ENCODE measurements at places on chromosomes 5 and 9.

DNA sequence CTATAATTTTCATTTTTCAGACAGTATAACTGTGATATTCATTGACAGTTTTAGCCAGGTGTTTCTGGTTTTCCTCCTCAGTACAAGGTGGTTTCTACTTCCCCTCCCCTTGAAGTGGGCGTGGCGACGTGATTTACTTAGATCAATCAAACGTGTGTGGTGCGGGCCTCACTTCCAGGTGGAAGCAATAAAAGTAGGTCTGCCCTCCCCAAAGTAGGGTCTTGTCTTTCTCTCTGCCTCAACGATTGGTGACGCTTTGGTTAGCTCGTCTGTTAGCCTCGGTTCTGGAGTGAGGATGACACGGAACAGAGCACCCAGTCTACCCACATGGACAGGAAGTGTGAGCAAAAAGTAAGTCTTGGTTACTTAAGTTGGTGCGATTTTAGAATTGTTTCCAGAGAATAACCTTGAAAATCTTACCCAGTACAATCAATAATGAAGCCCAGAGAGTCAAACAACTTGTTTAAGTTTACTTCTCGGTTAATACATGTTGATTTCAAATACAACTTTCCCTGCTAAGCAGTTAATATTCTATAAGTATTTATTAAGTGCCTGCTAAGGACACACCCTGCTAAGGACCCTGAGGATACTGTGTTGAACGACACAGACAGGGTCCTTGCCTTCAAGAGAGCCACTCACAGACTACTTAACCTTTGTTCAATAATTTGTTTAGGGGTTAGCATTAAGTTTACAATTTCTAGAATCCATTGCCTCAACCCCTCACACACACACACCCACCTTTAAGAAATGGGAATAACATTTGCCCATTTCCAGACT, 48.4 kb downstream of the COX7C start:
- DNase-seq, result no peak

DNA sequence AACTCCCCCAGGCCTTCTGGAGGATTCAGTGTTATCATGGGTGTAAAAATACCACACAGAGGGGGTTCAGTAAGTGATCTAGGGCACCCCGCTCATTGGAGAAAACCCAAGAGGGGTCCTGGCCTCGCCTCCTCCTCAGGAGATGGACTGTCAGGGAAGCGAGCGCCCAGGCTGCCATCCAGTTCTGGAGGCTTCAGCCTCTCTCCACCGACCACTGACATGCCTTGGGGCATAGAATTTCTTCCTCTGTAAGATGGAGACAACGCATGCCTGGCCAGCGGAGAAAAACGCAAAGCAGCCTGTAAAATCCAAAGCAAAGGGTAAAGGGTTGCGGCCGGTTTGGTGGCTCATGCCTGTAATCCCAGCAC, 165.4 kb downstream of the COL23A1 start:
- no peak for DNase-seq

GRCh38 chr5:115522832-115523403, 21.7 kb downstream of the FEM1C start:
- DNase-seq, result no peak

GRCh38 chr9:125532812-125533594, 174.0 kb downstream of the MAPKAP1 start:
- no peak for DNase-seq

- no peak for DNase-seq
Measured at GRCh38 chr9:35813434-35814105, 1.3 kb downstream of the HINT2 start.

Data from lung (tissue), 17 donors.